ENCODE measurements at places on chromosomes 13 and 19. TPM values are rescaled to one million over a fixed set of nuclear protein-coding genes. Genes with fewer than 3 reads are reported as not detected.
A peak's percentile ranks its signal among the peaks of the same experiment; 100 is the strongest.

- DNase-seq = peak; percentile 64
These were observed 18.0 kb upstream of the GARRE1 start for GRCh38 chr19:34236035-34236987.

DNA sequence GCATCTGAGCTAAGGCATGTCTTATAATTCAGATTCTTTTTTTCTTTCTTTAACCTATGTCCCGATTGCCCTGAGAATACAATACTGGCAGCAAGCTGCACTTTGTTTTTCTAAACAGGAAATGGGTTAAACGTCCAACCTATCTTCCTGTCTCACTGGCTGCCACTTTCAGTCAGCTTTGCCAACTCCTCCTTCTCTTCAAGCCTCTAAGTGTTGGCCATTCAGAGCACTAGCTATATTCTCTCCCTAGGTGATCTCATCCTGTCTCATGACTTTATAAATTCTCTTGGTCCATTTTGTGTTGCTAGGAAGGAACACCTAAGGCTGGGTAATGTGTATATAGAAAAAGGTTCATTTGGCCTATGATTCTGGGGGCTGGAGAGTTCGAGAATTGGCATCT is 109.5 kb upstream of the TSC22D1 start:
- DNase-seq = peak; percentile 30

GRCh38 chr13:95327190-95327589 is 25.9 kb upstream of the ABCC4 start:
- DNase-seq = no peak

GPATCH1 gene
- total RNA-seq = 4.7 TPM

GRCh38 chr13:106599875-106600797 is 32.2 kb upstream of the ARGLU1 start:
- DNase-seq = peak; percentile 77

IFNL1 gene
- 1.3 TPM for total RNA-seq

DNA sequence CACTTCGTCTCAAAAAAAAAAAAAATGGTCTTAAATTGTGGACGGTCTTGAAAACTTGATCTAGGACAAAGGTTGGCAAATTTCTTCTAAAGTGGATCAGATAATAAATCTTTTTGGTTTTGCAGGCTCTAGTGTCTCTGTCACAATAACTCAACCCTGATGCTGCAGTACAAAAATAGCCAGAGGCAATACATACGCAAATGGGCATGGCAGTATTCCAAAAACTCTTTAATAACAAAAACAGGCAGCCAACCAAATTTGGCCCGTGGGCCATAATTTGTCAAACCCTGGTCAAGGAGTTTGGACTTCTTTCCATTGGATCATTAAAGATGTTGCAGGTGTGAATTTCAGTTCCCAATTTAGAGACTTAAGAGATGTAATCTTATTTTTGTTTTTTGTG is 93.5 kb upstream of the MRI1 start:
- peak; percentile 62 for DNase-seq

- DNase-seq = no peak
These were observed 110.2 kb upstream of the TSHZ3 start for GRCh38 chr19:31459430-31459829.

DNA sequence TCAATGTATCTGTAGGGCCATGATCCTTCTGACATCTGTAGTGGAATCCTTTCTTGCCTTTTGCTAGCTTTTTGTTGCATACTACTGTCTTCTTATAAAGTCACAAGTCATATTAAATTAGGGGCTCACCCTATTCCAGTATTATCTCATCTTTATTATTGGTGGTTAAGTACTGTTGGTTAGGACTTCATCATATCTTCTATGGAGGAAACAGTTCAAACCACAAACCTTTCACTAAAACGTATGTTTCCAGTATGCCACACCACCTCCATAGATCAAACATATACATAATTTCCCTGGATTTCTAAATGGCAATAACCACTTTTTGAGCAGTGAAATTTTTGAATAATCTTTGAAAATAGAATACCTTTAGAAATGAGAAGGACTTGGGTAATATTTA is 62.8 kb upstream of the PCDH9 start:
- DNase-seq = no peak

ERVK3-1 gene
- total RNA-seq = 90.1 TPM

GRCh38 chr19:23949611-23950010 is 34.9 kb downstream of the ZNF726 start:
- DNase-seq = no peak

GRCh38 chr13:100815476-100816046 is 141.0 kb upstream of the TMTC4 start:
- DNase-seq = no peak

GRCh38 chr19:3931041-3931440 is 1.8 kb upstream of the NMRK2 start:
- no peak for DNase-seq

GRCh38 chr19:46992699-46993535 is 26.7 kb upstream of the NPAS1 start:
- DNase-seq = no peak

DNA sequence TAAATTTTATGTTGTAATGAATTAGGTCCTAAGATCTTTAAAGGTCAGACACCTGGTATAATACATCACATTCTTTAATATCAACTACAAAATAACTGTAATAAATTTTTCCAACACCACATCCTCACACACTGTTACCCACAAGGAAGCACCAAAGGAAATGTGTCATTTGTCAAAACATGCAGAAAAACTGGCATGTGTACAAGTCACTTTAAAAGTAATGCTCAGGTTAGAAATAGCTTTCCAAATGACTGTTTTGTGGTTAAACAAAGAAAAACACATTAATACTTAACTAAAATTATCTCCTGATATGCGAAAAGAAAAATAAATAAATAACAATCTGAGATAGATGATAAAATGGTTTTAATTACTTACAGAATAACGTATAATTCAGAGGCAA is 74.7 kb downstream of the MZT1 start:
- peak; percentile 39 for DNase-seq

GRCh38 chr13:103788061-103788652 is 721.9 kb upstream of the SLC10A2 start:
- no peak for DNase-seq

CADM4 gene
- total RNA-seq = 1.5 TPM

- no peak for DNase-seq
These were observed 15.0 kb upstream of the CD22 start for GRCh38 chr19:35314031-35314430.

ZNF737 gene
- total RNA-seq = 0.20 TPM

DNA sequence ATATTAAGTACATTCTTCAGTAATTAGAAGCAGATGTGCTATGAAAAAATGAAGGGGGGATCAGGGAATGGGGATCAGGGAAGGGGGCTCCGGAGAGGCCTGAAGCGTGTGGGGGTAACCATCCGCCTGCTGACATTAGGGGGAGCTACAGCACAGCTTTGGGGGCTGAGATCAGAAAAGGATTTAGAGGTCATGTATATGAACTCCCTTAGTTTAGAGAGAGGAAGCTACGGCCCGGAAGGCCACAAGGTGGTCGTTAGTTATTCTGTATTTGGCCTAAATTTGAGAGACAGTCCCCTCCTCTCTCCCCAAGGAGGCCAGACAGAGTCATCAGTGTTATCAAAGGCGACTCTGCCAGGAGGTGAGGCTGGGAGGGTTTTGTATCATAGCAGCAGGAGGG is 99.0 kb downstream of the TM9SF2 start:
- no peak for DNase-seq

GRCh38 chr13:44422755-44423643 is 49.4 kb downstream of the SERP2 start:
- DNase-seq = no peak

DNA sequence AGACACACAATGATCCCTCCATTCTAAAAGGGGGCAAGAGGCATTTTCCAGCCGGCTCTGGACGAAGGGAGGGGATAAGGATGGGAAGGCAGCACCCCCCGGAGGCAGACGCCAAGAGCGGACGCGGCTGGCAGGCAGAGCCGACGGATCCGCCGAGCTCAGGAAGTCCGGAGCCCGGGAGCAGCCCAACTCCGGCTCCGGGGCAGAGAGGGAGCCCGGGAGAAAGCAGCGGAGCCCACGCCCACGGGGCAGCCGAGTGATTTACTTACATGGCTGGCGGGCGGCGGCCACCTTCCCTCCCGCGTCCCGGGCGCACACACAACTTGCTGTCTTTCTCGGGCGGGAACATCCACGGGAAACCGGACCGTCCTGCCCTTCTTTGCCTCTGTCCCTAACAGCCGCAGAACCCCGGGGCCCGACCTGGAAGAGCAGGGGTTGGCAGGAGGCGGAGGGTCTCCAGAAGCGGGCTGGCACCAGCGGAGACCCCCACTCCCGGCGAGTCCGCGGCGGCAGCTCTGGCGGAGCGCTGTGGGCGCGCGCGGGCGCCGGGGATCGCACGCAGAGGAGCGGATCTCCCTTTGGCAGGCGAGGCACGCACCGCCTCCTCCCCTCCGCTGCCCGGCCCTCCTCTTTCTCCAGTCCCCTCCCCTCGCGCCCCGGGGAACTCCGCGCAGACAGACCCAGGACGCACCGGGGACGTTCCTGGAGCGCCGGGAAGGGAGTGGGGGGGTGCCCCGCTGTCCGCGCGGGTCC is at the start of gene LHFPL6:
Gene LHFPL6, minus strand, starts transcription at position 580 of the 753 bp plus-strand sequence.
- DNase-seq = peak; percentile 77

PROZ gene
- total RNA-seq = not detected

- no peak for DNase-seq
These were observed 1440.9 kb downstream of the UQCRFS1 start for GRCh38 chr19:27772059-27772458.

GRCh38 chr19:8592231-8593009 is 15.2 kb upstream of the MYO1F start:
- peak; percentile 88 for DNase-seq

DNA sequence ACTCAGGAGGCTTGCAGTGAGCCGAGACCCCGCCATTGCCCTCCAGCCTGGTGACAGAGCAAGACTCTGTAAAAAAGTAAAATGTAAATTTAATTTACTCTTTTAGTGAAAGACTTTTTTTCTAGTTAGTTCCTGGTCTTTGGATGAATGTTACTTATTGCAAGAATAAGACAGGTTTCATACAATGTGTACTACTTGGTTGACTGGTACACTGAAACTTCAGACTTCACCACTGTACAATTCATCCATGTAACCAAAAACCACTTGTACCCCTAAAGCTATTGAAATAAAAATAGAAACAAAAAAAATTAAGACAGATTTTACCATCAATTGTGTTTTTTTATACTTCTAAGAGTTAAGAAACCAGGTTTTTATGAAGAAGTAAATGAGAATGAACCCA is 35.5 kb downstream of the GPALPP1 start:
- no peak for DNase-seq

GRCh38 chr13:111482126-111482525 is 161.7 kb downstream of the TEX29 start:
- no peak for DNase-seq

GRCh38 chr13:44206434-44206833 is 167.2 kb upstream of the SERP2 start:
- DNase-seq = no peak

MEGF8 gene
- 12.3 TPM for total RNA-seq

GRCh38 chr19:30393046-30393445 is 20.9 kb downstream of the ZNF536 start:
- DNase-seq = peak; percentile 33

PCDH9 gene
- 0.05 TPM for total RNA-seq

DNA sequence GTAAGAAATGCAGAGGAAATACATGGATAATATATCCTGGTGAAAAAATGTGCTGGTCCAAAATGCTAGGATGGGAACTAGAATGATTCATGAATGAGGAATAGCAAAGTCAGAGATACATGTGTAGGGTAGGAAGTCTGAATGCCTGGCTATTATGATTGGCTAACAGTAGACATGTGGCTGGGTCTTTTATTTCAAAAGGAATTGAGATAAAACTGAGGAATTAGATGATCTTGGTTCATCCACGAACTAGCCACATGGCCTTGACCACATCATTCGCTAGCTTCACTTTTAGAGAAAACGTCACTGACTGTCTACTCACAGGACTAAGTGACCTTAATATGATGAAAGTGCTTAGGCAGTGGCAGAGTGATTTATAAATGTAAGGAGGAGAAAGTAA is 103.1 kb downstream of the TRPC4 start:
- DNase-seq = no peak

SF3A2 gene
- total RNA-seq = 44.0 TPM

- no peak for DNase-seq
These were observed 326.6 kb downstream of the DIAPH3 start for GRCh38 chr13:59837101-59837500.

DNA sequence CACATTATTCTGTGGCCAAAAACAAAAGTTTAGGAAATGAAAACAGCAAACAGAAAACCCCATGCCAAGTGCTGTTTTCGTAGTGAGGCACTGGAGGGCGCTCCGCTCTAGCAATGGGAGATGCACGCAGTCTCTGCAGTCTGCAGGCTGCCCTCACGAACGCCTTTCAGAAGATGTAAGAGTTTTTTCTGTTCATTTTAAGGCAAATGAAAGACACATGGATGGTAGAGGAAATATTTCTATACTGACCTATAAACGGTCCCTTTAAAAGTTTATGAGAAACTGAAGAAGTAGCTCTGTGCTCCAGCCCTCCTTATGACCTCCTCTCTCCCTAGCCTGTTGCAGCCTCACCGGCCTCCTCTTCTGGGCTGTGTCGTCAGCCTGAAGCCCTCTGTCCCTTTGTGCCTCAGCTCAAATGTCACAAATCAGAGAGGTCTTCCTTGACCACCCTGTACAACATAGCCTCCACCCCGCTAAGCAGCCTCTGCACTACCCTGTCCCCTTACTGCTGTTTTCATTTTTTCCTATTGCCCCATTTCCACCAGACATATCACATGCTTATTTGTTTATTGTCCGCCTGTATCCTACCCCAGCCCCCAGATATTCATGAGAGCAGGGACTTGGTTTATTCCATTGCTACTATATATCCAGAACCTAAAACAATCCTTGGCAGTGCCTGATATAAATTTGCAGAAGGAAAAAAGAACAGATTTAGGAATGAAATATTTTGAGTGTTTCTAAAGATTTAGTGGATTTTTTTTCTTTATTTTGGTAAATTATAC is 116.4 kb downstream of the TM9SF2 start:
- peak; percentile 49 for DNase-seq

GRCh38 chr19:2984215-2984528 is 6.8 kb downstream of the TLE6 start:
- no peak for DNase-seq

DNA sequence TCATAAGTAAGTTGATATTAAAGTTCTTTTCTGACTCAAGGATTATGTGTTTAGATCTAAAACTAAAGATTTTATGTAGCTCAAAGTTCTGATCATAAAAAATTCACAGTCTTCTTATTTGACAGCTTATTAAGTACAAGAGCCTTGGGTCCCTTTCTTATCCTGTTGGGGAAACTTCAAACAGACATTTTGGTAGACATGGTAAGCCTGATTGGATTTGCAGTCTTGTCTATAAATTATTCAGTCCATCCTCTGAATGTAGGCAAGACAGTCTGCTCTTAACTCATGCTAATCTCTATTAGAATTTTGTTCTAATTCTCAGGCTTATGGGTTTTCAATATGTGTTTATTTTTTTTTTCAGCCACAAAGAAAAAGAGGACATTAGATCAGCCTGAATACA is 1718.7 kb upstream of the SLC10A2 start:
- DNase-seq = no peak

TMEM272 gene
- not detected for total RNA-seq

- DNase-seq = no peak
These were observed 416.3 kb downstream of the LIG4 start for GRCh38 chr13:107799001-107799400.

ITPKC gene
- 6.3 TPM for total RNA-seq

GRCh38 chr13:102530751-102531150 is 66.0 kb upstream of the TPP2 start:
- DNase-seq = no peak

MCEMP1 gene
- not detected for total RNA-seq

CDADC1 gene
- 6.0 TPM for total RNA-seq

CYP4F22 gene
- total RNA-seq = not detected

GRCh38 chr19:4969292-4969771 is 419 bp downstream of the KDM4B start:
- DNase-seq = no peak

WASF3 gene
- total RNA-seq = 4.7 TPM

GPR42 gene
- not detected for total RNA-seq

SOHLH2 gene
- 1.7 TPM for total RNA-seq

Data from M059J (cell line).